NCI-H2171 (cell line): ENCODE measurements at places on chromosomes 13 and 19.

- no peak for DNase-seq
These were observed 56.5 kb downstream of the HSPH1 start for GRCh38 chr13:31105020-31105795.

DNA sequence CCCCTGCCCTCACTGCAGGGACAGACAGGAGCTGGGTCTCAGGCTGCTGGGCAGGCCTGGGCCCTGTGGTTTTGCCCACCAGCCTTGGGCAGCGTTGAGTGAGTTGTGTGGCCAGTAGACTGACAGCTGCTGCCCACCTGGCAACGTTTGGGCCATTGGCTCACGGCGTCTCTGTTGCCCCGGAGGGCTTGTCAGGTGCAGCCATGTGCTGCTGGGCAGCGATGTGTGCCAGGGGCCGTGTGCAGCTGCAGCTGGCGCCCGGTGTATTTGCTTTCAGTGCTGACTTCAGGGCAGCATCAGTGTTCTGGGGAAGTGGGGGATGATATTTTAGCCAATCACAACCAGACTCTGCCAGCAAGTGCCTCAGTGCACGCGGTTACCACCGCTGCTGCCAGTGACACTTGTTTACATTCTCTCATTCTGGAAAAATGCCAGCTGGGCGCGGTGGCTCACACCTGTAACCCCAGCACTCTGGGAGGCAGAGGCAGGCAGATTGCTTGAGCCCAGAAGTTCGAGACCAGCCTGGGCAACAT, 10.6 kb downstream of the FZR1 start:
- peak; percentile 65 for DNase-seq

DNA sequence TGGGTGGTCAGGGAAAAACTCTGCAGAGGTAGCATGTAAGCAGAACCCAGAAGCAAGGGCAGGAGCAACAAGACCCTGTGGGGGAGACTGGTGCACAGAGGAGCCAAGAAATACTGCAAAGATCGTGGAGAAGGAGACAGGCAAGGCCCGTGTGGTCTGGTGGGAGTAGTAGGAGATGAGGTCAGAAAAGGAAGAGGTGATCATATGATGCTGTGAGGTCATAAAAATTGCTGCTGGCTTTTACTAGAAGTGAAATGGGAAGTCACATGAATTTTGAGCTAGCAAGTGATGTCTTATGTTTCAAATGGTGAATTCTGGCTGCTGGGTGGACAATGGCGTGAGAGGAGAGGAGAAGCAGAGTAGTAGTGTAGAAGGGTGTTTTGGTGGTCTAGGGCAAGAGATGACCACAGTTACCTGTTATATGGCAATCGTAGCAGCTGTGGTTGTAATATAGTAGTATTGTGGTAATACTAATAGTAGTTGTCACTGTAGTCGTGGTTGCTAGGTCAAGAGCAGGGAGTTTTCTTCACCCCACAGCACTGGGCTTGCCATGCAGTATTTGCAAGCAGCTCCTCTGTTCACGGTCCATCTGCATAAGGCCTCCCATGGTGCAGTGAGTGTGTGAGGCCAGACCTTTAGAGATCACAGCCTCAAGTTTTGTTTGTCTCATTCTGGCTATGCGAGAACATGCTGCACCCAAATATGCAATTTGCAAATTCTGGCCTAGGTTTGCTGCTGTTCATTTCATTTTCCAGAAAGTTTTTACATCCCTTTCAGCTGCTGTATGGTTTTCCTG, 205.0 kb downstream of the TSHZ3 start:
- no peak for DNase-seq

- DNase-seq = no peak
These were observed 240.9 kb downstream of the GPC5 start for GRCh38 chr13:91639330-91639729.

GRCh38 chr13:83449668-83450395, 432.4 kb downstream of the SLITRK1 start:
- DNase-seq = no peak

- DNase-seq = no peak
These were observed 27.7 kb downstream of the WASF3 start for GRCh38 chr13:26585136-26585535.

DNA sequence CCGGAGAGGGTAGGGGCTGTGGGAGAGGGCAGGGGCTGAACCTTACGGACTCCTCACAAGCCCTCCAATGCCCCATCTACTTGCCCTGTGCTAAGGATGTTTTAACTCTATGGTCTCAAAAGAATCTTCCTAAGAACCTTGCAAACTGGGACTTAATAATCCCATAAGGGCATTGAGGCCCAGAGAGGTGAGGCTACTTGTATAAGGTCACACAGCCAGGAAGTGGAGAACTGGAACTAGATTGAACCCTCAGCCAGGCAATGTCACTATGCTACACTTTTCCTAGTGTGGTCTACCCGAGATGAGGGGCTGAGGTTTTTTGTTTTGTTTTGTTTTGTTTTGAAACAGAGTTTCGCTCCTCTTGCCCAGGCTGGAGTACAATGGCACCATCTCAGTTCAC, 10.5 kb upstream of the APOC4 start:
- DNase-seq = no peak

DNA sequence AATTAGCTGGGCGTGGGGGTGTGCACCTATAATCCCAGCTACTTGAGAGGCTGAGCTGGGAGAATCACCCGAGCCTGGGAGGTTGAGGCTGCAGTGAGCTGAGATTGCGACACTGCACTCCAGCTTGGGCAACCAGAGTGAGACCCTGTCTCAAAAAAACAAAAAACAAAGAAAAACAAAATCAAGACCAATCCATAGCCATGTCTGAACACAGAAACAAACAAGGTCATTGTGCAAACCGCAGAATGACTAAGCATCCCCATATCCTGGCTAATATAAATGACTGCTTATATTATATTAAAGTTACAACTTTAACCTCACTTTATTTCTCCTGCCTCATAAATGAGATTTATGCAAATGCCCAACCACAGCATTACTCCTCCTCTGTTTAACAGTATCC, 2.3 kb upstream of the LYPD3 start:
- no peak for DNase-seq

- DNase-seq = no peak
These were observed 46.8 kb upstream of the ZNF726 start for GRCh38 chr19:23867895-23868294.

GRCh38 chr19:50244695-50245094, 41.3 kb downstream of the MYH14 start:
- no peak for DNase-seq

- DNase-seq = no peak
These were observed 837 bp downstream of the GNA15 start for GRCh38 chr19:3136684-3137055.

- no peak for DNase-seq
These were observed 25.5 kb upstream of the ZNF562 start for GRCh38 chr19:9700229-9700981.

DNA sequence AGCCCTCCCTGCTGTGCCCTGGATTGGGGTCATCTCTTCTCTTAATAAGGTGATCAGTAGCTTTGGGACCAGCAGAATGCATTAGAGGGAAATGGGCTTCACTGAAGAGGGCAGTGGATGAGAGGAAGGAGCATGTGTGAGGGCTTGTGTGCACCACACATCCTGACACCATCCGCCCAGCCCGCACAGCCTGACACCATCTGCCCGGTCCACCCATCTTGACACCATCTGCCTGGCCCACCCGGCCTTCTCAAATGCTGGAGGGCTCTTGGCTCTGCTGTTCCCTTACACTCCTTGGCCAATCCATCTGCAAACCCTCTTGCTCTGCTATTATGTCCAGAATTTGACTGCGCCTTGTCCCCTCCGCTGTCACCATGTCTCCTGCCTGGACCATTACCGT, 41.8 kb downstream of the BICRA start:
- DNase-seq = no peak

GRCh38 chr13:74929436-74929835, 552.5 kb downstream of the TBC1D4 start:
- DNase-seq = no peak
